ENCODE measurements at places on chromosomes 1 and 21. TPM values are rescaled to one million over a fixed set of nuclear protein-coding genes. Genes with fewer than 3 reads are reported as not detected.
A peak's percentile ranks its signal among the peaks of the same experiment; 100 is the strongest.

- no peak for DNase-seq
Measured at GRCh38 chr1:235746245-235746644, 96.7 kb upstream of the GNG4 start.

Gene NGF
- 17.6 TPM for polyA plus RNA-seq

DNA sequence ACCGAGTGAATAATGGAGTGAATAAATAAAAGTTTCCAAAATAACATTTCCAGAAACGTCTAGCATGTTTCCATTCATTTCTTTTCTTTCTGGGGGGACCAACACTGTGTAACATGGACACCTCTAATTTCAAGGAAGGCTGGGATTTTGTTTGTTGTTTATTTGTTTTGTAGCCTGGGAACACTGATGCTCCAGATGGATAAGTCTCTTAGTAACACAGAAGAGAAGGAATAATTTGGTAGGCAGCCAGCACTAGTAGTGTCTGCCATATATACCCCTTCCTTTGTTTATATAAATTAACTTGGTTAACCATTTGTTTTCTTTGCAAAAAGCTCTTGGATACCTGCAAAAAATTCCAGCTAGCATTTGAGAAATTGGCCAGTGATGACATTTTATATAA, 411.4 kb upstream of the DEPDC1 start:
- no peak for DNase-seq

- DNase-seq: no peak
Measured at GRCh38 chr1:48055876-48056764, 58.9 kb upstream of the TRABD2B start.

- DNase-seq: no peak
Measured at GRCh38 chr1:224212618-224213061, 29.6 kb downstream of the DEGS1 start.

Gene YRDC
- 15.9 TPM for polyA plus RNA-seq

Gene PYCR2
- 28.6 TPM for polyA plus RNA-seq

GRCh38 chr1:89946532-89946931, 48.4 kb upstream of the ZNF326 start:
- DNase-seq: no peak

Gene RPE65
- not detected for polyA plus RNA-seq

Gene SPRR2F
- not detected for polyA plus RNA-seq

- no peak for DNase-seq
Measured at GRCh38 chr1:3606779-3607702, 4.3 kb downstream of the MEGF6 start.

DNA sequence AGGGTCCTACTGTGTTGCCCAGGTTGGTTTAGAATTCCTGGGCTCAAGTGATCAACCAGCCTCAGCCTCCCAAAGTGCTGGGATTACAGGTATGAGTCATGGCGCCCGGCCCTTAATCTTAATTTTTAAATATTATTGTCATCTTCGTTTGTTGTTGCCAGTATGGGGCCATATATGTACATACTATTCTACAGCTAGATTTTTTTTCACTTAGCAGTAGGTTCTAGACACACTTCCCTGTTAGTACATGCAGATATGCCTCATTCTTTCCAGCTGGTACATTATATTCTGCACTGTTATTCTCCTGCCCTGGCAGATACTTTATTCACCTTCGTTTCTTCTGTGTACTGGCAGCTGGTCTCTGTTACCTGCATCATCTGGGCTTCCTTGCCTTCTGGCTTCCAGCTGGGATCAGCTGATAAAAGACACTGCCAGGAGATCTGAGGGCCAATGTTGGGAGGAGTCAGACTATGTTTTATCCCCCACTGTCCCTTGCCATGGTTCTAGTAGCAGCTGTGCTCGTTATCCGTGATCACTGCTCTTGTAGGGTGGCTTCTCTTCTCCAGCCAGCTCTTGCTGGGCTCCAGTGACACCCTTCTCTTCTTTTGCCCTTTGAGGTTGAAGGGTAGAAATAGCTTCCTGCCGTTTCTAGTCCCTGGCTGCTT, 24.7 kb downstream of the ST3GAL3 start:
- no peak for DNase-seq

DNA sequence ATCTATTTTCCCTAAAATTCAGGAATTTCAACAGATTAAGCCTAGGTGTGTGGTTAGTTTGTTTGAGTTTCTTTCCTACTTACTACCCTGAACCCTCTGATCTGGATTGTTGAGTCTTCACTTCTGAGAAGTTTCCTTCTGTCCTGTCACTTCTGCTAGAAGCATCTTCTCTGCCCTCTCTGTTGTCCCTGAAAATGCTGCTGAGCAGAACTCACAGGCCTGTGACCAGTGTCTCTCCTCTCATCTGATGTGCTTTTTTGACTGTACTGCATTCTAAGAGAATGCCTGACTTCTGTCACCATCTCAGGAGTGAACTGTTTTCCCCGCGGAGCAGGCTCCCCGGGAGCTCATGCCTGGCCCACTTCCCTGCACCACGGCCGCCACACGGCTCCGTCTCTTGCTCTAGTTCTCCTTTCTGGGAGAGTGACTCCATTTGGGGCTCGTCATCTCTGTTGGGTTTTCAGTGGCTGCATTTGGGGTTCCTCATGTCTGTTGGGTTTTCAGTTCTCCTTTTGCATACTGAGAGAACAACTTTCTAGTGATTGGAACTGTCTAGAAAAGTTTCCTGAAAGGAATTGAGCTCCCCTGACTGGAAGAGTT, 77.9 kb downstream of the POFUT2 start:
- DNase-seq: no peak

GRCh38 chr1:76562292-76562691, 305.0 kb upstream of the ST6GALNAC5 start:
- no peak for DNase-seq

GRCh38 chr1:209354111-209354839, 229.2 kb upstream of the CAMK1G start:
- peak; percentile 93 for DNase-seq

- DNase-seq: no peak
Measured at GRCh38 chr1:31651089-31651420, 6.4 kb upstream of the PEF1 start.

Gene C2CD4D
- polyA plus RNA-seq: not detected

DNA sequence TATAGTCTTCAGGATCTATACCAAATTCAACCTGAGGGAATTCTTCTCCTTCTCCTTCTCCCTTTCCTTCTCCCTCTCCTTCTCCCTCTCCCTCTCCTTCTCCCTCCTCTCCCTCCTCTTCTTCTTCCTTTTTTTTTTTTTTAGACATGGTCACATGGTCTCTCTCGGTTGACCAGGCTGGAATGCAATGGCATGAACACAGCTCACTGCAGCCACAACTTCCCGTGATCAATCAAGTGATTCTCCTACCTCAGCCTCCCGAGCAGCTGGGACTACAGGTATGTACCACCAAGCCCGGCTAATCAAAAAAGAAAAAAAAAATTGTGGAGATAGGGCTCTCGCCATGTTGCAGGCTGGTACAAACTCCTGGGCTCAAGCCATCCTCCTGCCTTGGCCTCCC, 51.5 kb downstream of the DNAI4 start:
- no peak for DNase-seq

- DNase-seq: no peak
Measured at GRCh38 chr21:22796147-22796546, 1797.9 kb downstream of the NCAM2 start.

DNA sequence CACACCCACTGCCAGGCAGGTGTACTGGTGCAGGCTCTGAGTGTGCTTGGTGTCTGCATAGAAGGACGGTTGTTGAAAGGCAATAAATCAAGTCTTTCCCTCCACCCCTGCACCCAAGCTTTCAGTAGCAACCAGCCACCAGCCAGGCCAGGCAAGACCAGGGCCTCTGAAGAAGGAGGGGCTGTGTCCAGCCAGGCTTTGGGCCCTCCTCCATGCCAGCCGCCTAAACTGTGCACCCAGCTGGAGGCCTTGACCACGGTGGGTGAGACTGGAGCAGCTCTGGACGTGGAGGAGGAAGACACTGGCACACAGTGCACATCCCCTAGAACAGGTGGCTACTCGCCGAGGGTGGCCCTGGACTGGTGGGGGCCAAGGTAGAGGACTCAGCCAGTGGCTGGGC, 4.9 kb downstream of the OLIG2 start:
- DNase-seq: no peak

Gene ZNF692
- 7.6 TPM for polyA plus RNA-seq

GRCh38 chr1:205585835-205586785, 45.7 kb downstream of the ELK4 start:
- DNase-seq: no peak

Gene ATAD3C
- polyA plus RNA-seq: not detected

Gene MXRA8
- 205 TPM for polyA plus RNA-seq

Gene NKAIN1
- polyA plus RNA-seq: 0.07 TPM

GRCh38 chr1:85058786-85059185, 10.5 kb upstream of the MCOLN3 start:
- no peak for DNase-seq

Gene CFAP45
- polyA plus RNA-seq: 1.1 TPM

Gene BMP8B
- polyA plus RNA-seq: not detected

Gene LIN28A
- polyA plus RNA-seq: 0.05 TPM

DNA sequence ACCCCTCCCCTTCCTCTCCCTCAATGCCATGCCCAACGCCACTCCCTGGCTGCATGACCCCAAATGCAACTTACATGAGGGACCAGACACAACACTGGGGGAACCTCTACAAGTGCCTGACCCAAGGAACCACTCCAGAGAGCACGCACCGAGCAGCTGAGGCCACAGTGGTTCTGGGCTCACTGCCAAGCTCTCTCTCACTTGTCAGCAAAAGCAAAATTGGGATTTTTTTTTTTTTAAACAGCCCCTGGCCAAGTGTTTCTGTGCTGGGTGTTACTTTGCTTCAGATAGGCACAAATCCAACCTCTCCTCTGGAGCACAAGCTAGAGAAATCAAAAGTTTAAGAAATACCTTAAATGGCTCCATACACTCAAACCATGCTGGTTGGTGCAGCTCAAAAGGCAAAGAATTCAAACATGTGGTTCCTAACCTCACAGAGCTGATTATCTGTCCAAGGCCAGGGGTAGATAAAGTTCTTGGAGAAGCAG, 363.0 kb downstream of the SETD4 start:
- DNase-seq: peak; percentile 46

DNA sequence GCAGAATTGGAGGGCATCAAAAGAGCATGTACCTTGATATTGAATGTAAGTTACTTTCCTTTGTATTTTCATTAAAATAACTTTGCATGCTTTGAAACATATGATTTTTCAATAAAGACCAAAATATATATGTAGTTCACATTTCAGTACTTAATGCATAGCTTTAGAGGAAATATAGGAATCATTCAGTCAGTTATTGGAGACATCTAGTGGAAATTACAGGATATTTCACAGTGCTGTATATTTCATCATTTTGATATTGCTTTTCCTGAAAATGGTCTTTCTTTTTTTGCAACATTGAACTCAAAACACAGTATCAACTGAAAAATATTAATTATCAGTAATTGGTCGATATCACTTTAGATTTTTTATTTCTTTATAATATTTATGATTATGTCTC, 375.8 kb downstream of the NCAM2 start:
- DNase-seq: no peak

DNA sequence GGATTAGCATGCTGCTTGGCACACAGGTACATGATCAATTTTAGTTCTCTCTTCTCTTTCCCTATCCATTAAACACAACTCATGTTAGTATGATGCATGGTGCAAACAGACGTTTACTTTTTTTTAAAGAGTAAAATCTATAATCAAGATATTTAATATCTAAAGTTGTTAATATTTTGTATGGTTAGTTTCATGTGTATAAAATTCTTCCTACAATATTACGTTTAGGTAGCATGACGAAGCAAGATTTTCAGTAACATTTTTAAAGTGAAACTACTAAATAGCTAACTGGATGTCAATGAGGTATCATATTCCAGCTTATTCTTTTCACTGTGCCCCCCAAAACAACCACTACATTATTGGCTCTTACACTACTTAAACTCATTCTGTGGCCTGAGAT, 36.6 kb downstream of the CNIH4 start:
- DNase-seq: no peak

- DNase-seq: no peak
Measured at GRCh38 chr21:41188486-41189149, 20.7 kb downstream of the BACE2 start.

Gene VANGL2
- polyA plus RNA-seq: 0.02 TPM

- DNase-seq: peak; percentile 13
Measured at GRCh38 chr1:81660286-81660685, 140.4 kb upstream of the ADGRL2 start.

Gene EFNA3
- 0.30 TPM for polyA plus RNA-seq

GRCh38 chr1:21703318-21703963, 34.3 kb upstream of the RAP1GAP start:
- peak; percentile 90 for DNase-seq

- DNase-seq: peak; percentile 38
Measured at GRCh38 chr1:38005195-38006007, at the start of gene FHL3. Gene FHL3 (minus strand): TSS chr1:38005514. CDS start chr1:37999412, 6,102 bp downstream.

DNA sequence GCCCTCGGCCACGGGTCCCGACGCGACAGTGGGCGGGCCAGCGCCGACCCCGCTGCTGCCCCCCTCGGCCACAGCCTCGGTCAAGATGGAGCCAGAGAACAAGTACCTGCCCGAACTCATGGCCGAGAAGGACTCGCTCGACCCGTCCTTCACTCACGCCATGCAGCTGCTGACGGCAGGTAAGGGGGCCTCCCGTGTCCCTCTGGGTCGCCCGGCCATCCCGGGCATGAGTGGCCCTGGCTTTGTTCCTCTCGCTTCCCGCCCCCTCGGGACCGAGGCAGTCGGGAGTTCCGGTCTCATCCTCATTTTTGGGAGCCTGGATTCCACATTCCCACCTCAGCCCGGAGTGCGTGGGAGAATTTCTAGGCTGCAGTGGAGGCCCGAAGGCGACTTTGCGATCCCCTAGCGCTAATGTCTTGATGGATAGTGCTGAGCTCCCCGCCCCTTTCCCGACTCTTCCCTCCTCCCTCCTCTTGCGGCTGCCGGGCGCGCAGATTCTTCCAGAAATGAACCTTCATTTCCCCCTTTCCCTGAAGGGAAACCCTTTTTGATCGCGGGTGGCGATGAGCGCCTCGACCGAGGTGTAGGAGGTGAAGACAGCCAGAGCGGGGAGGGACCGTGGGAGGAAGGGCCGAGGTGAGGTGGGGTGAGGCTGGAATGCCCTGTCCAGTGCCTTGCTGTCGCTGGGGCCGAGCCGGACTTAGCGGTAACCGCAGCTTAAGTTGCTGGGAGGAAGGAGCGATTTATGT, 705 bp downstream of the KHDRBS1 start:
- DNase-seq: peak; percentile 49

DNA sequence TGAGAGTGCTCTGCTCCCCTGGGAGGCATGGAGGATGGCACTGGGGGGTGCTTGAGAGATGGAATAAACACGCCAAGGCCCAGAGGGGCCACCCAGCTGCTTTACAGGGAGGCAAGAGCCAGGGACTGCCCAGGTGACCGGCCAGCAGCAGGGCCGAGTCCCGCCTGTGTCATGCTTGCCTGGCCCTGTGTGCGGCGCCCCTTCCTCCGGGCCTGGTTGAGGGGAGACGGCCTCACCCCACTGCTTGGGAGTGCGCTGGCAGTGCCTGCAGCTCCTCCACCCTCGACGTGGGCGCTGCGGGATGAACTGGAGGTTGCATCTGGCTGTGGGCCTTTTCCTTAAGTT, 33.1 kb upstream of the COL6A2 start:
- DNase-seq: no peak

Gene CLEC20A
- not detected for polyA plus RNA-seq

DNA sequence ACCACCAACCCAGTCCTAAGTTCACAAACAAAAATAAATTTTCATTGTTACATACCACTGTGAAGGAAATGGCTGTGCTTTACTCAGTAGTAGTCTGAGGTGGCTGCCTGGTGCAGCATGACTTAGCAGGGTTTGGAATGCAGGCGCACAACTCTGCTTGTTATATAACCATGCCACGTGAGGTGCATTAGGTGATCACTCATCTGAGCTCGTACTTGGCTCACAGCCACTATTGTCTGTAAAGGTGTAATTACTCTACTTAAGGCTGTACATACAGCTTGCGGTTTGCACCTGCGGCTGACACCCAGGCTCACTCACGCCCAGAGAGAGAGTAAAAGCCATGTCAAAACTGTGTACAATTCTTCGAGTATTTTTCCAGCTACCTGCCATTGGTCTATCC, 599.4 kb downstream of the LTN1 start:
- peak; percentile 29 for DNase-seq

Measured in fibroblast of lung (primary cell).